Muscle of arm (tissue), 14 donors: ENCODE measurements at places on chromosomes 4 and X.

DNA sequence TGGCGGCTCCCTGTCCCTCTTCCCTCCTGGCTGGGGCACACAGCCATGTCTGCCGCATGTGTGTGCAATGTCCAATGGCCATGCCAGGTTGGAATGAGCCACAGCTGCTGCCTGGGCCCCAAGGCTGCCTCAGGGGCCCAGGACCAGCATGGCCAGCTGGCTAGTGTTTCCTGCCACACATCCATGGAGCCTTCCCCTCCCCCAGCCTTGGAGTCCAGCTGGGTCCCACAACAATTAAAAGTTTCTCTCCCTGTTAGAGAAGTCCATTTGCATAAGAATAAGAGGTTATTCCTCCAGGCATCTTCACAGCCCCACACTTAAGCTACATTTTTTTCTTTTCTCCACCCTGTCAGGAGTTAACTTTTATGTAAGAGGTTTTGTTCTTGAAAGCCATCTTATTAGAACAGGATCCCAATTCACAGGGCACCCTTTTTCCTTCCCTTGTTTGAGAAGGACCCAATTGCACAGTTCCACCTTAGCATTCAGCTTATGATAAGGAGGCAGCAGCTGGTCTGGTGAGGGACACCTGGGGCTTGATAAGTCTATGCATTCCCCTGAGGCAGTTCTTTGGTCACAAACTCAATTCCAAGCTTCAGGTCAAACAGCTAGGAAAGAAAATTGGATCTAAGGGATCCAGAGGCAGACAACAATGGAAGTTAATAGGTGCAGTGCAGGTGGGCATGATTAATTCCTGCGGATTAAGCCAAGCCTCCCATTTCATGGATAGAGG lies 963.3 kb upstream of the GRIA3 start:
- DNase-seq = no peak

GRCh38 chr4:77132652-77133312 lies 24.2 kb upstream of the CCNG2 start:
- DNase-seq = no peak

DNA sequence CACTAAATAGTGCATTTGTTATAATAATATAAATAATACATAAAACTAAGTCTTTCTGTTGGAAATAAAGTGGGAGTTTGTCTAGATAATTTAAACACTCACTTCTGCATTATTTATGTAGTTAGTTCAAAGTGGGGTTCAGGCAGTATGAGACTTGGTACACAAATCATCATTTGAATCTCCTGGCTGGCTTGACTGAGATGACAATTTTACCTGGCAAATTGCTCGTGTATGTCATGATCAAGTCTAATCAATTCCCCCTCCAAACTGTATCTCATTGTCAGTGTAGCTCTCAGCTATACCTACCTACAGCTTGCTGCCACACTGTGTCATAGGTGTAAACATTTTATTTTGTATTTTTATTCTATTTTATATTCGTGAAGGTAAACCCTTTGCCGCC lies 563.4 kb upstream of the TENM3 start:
- no peak for DNase-seq

GRCh38 chr4:110012917-110013316 lies 100.2 kb downstream of the EGF start:
- no peak for DNase-seq

GRCh38 chr4:83873996-83874395 lies 338.1 kb downstream of the GPAT3 start:
- DNase-seq = no peak

DNA sequence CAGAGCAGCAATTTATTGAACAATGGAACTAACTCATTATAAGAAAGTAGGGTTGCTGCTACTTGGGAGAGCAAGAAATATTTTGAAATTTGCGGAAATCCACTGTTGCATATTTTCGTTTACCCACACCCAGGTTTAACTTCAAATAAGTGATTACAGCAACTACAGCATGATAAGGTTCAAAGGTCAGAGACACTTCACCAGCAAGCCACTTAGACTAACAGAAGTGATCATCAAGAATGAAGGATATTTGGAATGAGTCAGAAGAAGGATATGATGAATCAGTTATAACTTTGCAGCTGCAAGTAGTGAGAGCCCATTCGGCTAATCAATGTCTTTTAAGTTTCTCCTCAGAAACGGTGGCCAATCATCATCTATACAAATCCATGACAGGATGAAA lies 199.3 kb downstream of the TMA16 start:
- no peak for DNase-seq

- DNase-seq = no peak
These were observed 9.2 kb upstream of the UBE2D3 start for GRCh38 chr4:102836596-102836995.
